Heart right ventricle (tissue), 16 donors: ENCODE measurements at places on chromosomes 3 and 15. TPM values are rescaled to one million over a fixed set of nuclear protein-coding genes. Genes with fewer than 3 reads are reported as not detected.

Gene ZNF148
- 4.8 TPM for polyA plus RNA-seq

Gene DUOXA1
- 1.3 TPM for polyA plus RNA-seq

DNA sequence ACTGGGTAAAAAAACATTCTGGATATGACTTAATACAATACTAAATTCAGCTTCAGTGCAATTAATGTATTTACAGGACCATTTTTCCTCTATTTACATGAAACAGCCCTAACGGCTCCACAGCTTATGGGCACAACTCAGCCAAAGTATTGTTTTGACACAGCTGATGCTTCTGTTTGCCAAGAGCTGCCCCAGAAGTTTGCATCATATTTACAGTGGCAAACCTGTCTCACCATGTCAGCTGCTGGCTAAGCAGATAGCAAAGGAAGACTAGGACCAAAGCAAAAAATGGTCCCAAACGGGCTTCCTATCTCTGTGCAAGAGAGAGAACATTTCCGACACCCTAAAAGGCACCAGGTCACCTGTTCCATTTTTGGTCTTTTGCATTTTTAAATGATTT is 94.5 kb downstream of the ADAMTS9 start:
- DNase-seq, result no peak

Gene PLCH1
- 0.13 TPM for polyA plus RNA-seq

Gene KLHL40
- 0.51 TPM for polyA plus RNA-seq

DNA sequence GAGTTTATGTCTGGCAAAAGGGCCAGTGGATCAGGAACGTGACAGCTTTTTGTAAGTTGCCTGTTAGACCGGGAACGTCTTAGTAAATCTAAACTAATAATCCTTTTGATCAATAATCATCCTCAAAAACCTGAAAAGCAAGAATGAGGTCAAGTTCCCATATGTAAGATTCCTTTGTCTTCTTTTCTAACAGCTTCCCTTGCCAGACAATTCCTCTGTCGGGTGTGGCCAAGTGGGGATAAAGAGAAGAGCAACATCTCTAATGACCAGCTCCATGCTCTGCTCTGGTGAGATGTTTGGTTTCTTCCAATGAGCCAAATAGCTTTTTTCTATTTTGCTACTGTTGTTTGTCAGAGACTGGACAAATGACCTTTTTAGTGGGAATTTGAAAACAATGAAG is 19.8 kb downstream of the FANCD2OS start:
- DNase-seq, result no peak
